Stimulated activated CD4-positive, alpha-beta T cell treated with anti-CD3 and anti-CD28 coated beads, Interleukin-12 subunit alpha, Interleukin-12 subunit beta, amount 100 ng/mL, for 48 hours (primary cell): ENCODE measurements at places on chromosomes 12 and 14.

GRCh38 chr12:123942238-123942653 lies 30.4 kb downstream of the CCDC92 start:
- no peak for DNase-seq

GRCh38 chr12:3140284-3140683 lies 63.1 kb downstream of the TSPAN9 start:
- no peak for DNase-seq

GRCh38 chr12:34188974-34189373 lies 166.7 kb downstream of the ALG10 start:
- no peak for DNase-seq

DNA sequence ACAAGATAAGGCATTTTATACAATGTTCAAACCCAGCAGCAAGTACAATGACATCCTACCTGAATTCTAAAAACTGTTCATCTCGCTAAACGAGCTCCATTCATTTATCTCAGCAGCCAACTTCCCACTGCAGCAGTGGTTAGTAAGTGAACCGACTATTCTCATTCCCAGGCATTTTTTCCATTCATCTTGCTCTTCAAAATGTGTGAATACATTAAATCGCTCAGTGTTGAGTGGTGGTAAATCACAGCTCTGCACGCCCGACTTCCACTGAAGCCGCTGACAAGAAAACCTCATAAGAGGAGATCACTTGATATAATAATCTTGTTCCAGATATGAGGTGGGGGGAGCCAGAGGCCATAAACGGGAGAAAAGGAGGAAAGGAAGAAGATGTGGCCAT lies 746.2 kb upstream of the USP15 start:
- no peak for DNase-seq

- DNase-seq, result no peak
Observed at GRCh38 chr12:2341051-2341751, 288.4 kb downstream of the CACNA1C start.

DNA sequence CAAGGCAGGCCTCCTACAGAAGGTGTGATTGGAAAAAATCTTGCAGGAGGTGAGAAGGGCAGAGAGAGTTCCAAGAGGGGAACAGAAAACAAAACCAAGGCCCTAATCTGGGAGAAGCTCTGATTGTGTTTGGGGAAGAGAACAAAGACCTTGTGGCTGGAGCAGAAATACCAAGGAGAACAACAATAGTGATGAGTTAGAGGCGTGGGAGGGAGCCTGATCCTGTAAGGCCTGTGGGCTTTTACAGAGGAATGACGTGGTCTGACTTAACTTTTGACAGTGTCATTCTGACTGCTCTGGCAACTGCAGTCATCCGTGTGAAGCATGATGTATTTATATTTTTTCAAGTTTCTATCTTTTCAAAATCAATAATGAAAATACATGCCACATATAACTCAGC lies 200.6 kb downstream of the ANO4 start:
- DNase-seq, result no peak

GRCh38 chr12:115801871-115802270 lies 475.6 kb downstream of the MED13L start:
- no peak for DNase-seq

DNA sequence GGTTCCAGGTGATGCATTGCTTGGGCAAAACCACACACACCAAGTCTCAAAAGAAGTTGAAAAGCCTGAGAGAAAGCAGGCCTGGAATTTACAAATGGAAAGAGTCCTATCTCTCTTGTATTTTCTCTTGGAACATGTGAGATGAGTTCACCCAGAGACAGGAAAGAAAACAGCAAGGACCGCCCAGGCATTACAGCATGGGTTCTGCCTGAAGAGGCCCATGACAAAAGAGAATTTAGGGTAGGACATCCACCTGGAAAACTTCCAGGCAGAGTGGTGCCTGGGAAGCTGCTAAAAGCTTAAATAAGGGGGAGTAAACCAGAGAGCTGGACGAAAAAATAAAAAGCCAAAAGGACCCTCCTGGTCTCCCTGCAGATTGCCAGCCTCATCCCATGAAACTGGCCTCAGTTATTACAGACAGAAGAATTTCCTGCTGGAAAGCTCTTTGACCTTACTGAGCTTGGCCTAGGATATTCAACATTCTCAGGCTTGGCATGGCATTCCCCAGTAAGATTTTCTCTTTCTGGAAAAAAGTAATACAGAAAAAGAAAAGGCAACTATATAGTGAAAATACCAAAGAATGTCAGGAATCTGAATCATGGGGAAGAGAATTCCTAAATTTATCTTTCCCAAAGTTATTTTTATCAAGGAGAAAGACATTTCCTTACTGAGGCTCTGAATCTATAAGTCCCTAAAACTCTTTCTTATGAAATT lies 121.3 kb upstream of the NUDT4 start:
- no peak for DNase-seq

DNA sequence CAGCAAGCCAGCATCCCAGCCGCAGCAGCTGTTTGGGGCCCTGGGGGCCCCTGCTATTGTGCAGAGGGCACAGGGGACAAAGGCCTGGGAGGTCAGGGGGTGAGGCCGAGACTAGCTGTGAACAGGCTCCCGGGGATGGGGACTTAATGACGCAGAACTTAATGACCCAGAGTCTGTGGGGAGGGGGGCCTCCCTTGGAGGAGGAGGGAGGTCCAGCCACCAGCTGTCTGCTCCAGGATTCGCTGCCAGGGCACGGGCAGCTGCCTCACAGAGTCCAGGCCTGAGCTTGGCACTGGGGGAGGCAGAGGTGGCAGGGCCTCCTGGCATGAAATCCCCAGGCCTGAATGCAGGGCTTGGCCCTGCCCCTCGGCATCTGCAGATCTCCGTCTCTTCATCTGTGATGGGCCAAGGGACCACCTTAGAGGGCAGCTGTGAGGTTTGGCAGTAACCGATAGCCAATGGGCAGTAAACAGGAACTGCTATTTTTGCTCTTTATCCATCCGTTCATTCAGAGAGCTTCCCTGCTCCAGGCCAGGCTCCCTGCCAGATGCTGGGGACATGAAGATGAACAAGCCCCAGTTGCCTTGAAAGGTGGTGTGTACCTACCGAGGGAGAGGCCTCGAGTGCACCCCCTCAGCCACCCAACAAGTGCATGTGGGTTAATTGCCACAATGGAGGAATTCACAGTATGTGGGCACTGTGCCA lies 6.7 kb downstream of the FAM222A start:
- DNase-seq, result no peak

DNA sequence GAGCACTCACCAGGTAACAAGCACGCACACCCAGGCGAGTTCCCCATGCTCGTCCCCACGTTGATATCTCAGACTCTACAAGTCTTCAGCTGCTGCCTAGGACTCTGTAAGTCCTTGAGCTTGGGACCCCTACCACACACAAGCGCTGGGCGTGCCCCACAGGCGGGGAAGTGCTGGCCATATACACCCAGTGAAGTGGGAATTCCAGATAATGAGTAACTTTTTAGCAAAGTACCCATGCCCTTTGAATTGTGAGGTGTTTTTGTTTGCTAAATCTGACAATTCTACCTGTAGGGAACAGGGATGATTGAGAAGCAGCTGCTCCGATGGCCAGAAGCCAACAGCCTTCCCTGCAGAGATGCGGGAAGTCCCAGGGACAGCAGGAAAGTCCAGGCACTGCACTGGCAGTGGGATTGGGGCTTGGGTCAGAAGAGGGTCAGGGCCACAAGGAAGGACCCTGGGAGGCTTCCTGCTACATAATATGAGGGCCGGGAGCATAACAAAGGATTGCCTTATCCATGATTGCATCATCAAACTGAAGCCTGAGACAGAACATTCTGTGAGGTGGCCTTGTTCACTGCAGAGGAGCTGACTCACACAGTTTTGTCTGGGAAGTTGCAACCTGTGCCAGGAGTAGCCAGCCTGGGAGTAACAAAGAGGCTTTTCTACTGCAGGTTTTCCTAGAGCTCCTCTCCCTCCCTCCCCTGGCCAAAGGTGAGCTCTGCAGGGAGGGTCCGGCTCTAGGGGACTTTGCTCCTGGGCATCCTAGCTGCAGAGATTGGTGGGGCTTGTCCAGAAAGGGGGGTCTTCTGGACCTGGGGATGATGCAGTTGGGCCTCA lies 13.2 kb upstream of the SERPINA3 start:
- DNase-seq, result no peak

GRCh38 chr14:68404652-68405183 lies 388.1 kb downstream of the ZFP36L1 start:
- no peak for DNase-seq

- no peak for DNase-seq
Observed at GRCh38 chr14:79254069-79254775, 957.1 kb downstream of the DIO2 start.

DNA sequence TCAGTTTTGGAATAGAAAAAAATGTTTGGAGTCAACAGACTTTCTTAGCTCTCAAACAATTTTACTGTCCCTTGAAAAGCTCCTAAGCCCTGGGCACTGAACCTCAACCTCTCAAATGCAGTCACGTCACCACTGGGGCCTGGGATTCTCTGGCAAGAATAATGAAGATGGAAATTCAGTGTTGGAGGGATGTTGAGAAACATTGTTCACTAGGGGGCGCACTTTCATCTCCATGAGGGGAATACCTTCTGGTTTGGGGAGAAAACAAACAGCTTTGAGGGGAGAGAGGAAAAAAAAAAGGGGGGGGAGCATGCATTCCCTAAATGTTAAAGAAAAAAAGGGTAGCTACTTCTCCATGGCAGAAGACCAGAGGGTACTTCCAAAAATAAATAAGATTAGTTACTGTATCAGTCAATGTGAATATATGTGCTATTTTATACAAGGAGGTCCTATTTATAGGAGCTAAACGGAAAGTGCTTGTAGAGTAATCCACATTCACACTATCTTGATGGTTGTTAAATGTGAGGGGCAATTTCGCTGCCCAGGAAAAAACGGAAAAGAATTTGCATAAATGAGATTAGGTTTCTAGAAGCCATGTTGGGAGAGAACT lies 5.8 kb upstream of the TBPL2 start:
- peak; percentile 77 for DNase-seq

- no peak for DNase-seq
Observed at GRCh38 chr12:29804019-29804418, 20.3 kb upstream of the TMTC1 start.
